ENCODE measurements at places on chromosomes 5 and 9.

- no peak for DNase-seq
These were observed 13.6 kb upstream of the CNTLN start for GRCh38 chr9:17121264-17121663.

- DNase-seq = peak; percentile 64
These were observed 76.7 kb upstream of the IFNE start for GRCh38 chr9:21558615-21559401.

GRCh38 chr5:174145091-174145490, 99.6 kb downstream of the NSG2 start:
- DNase-seq = no peak

DNA sequence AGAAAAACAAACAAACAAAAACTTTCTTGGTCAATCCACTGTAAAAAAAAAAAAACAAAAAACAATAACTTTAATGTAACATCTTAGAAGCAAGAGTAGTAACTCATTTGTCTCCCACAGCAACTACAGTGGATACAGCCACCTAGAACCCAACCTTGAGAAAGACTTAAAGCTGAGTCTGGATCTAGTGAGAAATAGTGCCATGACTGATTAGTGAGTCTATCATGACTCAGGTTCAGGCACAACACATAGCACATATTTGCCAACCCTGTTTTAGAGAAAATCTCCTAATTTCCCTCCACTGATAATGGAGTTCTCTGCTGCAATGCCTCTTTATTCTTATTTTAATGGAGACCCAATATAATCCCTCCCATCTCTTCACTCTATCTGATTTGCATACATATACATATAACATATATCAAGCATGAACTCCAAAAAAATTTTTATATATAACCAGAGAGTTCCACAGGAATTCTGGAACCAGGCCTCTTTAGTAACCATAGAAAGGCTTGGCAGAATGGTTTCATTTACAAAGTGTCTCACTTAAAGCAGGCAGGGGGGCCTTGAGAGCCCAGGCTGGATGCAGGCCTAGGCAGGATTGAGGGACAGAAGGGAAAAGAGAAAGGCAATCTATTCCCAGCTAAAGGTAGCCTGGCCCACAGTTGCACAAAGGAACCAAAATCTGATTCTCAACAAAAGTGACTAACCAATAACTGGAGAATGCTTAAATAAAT, 11.9 kb upstream of the NR4A3 start:
- no peak for DNase-seq

- no peak for DNase-seq
These were observed 8.2 kb upstream of the SLC44A1 start for GRCh38 chr9:105236261-105236660.

GRCh38 chr5:108548684-108549596, 167.0 kb upstream of the FBXL17 start:
- DNase-seq = no peak

DNA sequence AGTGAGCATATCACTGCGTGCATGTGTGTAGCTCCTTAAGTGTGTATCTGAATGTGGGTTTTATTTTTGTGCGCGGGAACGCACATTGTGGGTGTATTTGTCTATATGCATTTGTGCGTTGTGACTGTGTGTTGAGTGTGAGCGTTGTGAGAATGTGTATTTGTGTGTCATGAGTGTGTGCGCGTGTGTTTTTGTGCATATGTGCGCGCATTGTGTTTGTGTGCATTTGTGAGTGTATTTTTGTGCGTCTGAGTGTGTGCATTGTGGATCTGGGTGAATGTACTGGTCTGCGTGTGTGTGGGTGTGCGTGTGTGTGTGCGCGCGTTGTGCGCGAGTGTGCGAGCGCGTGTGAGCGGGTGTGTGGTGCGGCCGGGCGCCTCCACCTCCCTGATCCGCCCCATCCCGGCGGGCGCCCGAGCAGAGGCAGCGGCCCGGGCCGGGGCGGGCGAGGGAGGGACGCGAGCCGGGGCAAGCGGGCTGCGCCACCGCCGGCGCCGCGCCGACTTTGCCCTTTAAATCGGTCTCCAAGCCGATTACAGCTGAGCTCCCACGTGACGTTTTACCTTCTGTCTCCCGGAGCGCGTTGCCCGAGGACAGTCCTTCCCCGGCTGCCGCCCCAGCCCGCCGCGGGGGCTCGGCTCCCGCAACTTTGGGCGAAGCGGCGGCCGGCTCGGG, at the start of gene RASGRF2:
TSS of gene RASGRF2 (plus strand) at position 596 of the 675 bp plus-strand sequence. CDS start 376 bp downstream, outside the sequence.
- peak; percentile 27 for DNase-seq

- peak; percentile 23 for DNase-seq
These were observed 144.9 kb downstream of the CDK5RAP2 start for GRCh38 chr9:120435091-120435490.

- DNase-seq = no peak
These were observed 568.0 kb downstream of the MTRR start for GRCh38 chr5:8436924-8437323.

DNA sequence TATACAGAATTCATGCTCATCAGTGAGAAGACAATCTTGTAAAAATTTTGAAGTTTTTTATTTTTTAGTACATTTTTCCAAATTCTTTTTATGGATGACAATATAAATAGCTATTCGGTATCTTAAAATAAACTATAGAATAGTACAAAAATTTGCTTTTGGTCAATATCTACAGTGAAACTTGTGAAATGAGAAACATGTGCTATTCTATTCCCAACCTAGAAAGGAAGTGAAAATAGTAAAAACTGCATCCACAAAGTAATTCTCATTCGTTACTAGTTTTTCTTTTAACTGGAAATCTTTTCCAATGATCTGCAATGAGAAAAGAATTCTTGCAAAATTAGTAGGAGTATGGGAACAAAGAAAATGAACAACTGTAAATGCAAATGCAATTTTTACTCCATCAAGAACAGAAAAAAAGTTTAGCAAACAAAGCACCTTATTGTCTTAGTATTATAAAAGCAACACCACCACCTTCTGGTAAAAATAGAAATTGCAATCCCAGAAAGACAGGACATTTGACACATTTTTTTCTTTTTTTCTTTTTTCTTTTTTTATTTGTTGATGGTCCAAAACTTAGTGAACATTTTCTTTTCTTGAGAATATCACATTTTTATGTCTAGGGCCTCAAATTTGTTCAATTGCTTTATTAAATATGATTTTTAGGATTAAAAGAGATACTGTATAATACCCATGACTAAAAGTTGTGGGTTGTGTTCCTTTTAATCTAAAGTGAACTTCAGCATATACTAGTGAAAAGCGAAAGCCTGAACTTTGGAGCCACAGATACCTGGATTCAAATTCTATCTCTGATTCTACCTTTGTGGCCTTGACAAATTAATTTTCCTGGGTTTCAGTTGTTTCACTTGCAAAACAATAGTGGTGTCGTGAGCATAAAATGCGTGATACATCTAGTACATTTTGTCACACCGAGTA, 72.3 kb downstream of the SLCO4C1 start:
- DNase-seq = peak; percentile 52

GRCh38 chr5:175873088-175873454, 1.7 kb downstream of the CPLX2 start:
- no peak for DNase-seq

GRCh38 chr9:120324996-120325642, 254.8 kb downstream of the CDK5RAP2 start:
- DNase-seq = no peak

- DNase-seq = no peak
These were observed 299.3 kb downstream of the RASEF start for GRCh38 chr9:82763656-82764055.

DNA sequence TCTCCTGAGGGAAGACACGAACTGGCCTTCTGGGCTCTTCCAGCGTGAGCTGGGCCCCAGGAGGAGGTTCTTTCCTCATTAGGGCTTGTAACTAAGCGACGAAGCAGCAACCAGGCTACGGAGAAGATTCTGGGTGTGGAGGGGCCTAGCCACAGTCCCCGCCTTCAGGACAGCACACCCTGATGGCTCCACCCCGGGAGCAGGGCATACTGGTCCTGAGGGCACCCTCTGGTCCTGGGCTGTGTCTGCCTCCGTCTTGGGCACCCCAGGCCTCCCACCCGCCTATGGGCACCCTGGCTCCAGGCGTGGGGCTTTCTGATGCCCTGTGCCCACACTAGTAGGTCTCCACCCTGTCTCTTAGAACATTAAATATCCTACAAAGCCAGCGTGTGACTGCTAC, 136.4 kb downstream of the OLFM1 start:
- DNase-seq = no peak

GRCh38 chr9:80437825-80438224, 866.1 kb downstream of the TLE4 start:
- DNase-seq = no peak

DNA sequence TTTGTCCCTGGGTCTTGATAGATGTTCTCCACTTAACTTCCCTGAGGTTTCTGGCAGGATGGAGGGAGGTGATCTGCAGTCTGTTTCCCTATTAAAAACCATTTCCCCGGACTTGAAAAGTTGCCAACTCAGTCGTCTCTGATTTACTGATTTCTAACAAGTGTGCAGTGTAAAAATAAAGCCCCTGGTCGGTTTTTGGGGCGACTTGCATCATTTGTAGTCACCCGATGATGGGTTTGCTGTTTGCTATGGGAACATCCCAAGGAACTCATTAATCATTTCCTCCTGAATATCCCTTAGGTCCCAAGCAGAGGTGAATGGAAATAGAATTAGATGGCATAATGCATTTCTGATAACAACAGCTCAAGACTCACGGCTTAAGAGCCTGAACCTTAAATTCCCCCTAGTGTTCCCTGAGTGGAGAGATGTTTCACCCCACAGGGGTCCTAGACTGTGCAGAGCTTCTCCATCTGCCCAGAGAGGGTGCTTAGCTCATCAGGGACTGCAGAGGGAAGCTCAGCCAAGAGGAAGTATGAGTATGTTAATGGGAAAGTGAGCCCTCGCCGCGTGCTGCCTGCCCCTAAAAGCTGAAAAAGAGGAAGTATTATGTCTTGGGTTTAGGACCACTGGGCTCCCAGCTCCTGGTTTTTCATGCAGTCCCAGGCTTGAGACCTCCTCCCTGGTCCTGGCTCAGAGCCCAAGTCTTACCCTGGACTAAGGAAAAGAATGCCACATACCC, 115.1 kb upstream of the DAP start:
- DNase-seq = no peak

DNA sequence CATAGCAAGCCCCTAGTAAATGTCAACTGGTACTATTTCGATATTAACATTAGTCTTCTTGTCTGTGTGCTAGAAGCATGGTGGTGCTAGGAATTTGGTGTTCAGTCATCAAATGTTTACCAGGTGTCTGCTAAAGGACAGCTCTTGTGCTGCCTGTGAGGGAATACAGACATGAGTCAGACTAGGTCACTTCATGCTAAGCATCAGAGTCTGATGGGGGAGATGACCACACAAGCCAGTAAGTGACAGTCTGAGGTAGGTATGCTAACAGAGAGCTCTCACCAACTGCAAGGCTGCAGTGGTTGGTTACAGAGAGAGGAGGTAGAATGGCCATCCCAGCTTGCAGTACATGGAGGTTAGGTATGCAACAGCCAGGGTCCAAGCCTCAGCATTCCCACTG, 320.9 kb downstream of the CDK5RAP2 start:
- DNase-seq = no peak

GRCh38 chr9:129422843-129423192, 198.1 kb downstream of the C9orf50 start:
- no peak for DNase-seq

DNA sequence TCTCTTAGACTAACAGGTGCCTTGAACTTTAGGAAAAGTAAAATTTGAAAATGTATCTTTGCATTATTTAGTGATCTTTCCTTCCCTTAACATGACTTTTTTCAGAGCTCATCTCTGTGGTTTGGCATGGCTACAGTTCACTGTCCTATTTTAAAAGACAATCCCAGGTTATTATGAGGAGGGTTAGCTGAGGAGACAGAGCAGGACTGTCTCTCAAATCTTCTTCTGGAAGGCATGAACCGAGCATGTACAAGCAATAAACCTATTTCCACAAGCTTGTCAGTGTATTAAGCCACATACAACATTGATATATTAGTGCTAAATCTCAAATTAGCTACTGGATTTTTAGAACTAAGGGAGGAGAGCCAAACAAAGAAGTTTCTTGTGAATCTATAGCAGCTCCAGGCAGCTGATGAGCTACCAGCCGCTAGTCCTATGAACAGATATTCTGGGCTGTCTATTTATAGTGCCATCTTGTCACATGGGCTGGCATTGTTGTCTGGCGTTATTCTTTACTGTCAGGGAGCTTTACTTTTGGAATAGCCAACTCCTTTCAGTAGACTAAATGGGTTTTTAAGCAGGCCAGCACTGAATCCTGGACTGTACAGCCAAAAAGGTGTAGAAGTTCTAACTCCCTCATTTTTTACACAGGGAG, 171.2 kb upstream of the ACTBL2 start:
- DNase-seq = no peak

- DNase-seq = no peak
These were observed 391.0 kb upstream of the WWC1 start for GRCh38 chr5:167900340-167900935.

DNA sequence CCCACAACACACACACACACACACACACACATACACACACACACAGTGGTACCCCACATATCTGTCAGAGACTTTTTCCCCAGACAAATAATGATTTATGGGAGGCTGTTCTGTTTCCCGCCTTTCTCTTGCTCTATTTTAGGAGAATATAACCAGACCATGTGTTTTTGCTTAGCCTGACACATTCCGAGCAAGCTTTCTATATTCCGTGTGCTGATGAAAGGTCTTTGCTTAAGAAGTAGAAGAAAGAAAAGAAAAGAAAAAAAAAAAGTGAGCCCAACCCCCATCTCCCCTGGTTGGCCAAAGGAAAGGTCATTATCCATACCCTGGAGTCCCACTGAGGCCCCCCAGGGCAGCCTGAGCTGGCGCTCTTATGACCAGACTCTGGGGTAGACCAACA, 338.6 kb downstream of the SLIT3 start:
- no peak for DNase-seq

GRCh38 chr9:100933656-100934055, 94.9 kb upstream of the PLPPR1 start:
- peak; percentile 4 for DNase-seq

GRCh38 chr9:133378408-133378962, 2.3 kb downstream of the STKLD1 start:
- DNase-seq = no peak

DNA sequence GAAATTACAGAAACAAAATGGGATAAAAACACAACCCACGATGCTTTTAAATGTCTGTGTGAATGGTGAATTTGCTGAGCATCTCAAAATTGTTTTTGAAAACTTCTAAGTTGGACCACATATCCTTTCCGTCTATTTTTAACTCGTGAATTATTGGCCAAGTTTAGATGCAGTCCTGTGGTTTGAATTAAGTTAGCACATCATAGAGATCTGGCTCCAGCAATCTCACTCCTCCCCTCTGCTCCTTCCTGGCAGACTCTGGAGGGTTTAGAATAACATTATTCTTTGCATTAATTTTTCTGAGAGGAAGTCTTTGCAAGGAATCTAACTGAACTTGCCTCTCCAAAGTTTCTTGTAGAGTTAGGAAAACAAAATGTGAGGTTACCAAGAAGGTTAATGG, 14.5 kb upstream of the ANKRD55 start:
- DNase-seq = peak; percentile 62

GRCh38 chr9:133122935-133123611, 2.0 kb upstream of the RALGDS start:
- no peak for DNase-seq

GRCh38 chr5:96963267-96963666, 27.4 kb downstream of the LNPEP start:
- DNase-seq = peak; percentile 68

Measured in astrocyte of the spinal cord (primary cell).